Activated T-cell treated with anti-CD3 and anti-CD28 coated beads, Interleukin-2, amount 50 U/mL, for 4 hours (primary cell): ENCODE measurements at places on chromosomes 2 and 18. TPM values are rescaled to one million over a fixed set of nuclear protein-coding genes. Genes with fewer than 3 reads are reported as not detected.

CCDC85A gene
- not detected for total RNA-seq

CCDC141 gene
- 0.74 TPM for total RNA-seq

CRYGC gene
- total RNA-seq: not detected

CHST9 gene
- total RNA-seq: not detected

TUBA4B gene
- total RNA-seq: not detected

PAIP2B gene
- 1.2 TPM for total RNA-seq

CXCR4 gene
- total RNA-seq: 24.0 TPM

DNA sequence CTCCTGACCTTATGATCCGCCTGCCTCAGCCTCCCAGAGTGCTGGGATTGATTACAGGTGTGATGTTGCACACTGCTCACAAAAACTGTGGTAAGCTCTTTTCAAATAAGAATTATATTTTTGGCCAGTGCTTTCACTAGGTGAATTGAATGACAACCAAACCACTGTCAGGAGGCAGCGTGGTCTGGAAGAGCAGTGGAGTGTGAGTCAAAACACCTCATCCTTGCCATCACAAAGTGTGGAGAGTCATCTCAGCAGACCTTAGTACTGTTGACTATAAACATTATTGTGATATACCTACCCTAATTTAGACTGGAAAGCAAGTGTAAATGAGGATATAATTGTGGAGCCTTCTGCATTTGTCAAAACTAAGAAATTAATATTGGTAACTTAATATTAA lies 61.3 kb downstream of the UBE2E3 start:
- no peak for DNase-seq

DNA sequence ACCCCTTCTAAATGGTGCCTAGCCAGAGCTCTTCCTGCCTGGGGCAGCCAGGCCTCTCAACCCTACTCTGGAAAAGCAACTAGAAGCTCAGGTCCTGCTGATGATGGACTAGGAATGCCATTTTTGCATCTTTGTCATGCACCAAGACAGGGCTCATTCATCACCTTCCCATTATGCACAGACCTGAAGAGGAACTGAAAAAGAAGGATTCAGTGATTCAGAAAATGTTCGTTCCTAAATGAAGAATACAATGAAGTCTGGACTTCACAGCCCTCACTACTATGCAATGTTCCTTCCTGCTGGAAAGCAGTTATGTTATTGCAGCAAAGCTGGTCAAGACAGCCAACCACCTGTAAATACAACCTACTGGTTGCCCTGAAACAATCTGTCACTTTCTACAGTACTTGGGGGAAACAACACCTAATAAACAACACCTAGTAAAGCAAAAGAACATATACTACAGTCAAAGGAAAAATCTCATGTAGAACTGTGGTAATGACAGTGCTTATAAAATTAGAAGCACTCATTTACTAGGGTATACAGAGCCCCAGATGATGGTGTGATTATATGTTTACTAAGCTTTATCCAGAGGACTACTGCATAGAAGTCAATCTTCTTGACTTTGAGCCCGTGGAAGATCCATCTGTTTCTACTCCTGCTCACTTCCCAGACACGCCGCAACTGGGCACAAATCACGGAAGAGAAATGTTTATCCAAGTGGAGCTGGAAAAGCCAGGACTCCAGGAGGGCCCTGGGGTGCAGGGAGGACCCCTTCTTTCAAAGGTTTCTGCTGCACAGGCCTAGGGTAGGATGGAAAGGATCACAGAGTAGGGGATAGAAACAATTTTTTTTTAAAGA lies 103.1 kb upstream of the THOC1 start:
- no peak for DNase-seq

GRCh38 chr2:11348209-11348749 lies 3.8 kb upstream of the ROCK2 start:
- DNase-seq: no peak

DNA sequence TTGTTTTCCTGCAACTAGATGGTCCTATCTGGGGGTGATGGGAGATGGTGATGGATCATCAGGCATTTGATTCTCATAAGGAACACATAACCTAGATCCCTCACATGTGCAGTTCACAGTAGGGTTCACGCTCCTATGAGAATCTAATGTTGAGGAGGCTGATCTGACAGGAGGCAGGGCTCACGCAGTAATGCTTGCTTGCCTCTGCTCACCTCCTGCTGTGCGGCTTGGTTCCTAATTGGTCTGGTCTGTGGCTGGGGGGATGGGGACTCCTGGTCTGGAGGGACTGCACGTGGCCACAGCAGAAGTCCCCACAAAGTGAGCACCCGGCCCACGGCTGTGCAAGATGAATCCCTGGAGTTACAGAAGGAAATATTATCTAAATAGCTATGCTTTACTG lies 11.3 kb downstream of the MC5R start:
- DNase-seq: no peak

GRCh38 chr2:172147944-172148650 lies 45.4 kb upstream of the DLX2 start:
- DNase-seq: no peak

GRCh38 chr2:45826884-45827635 lies 175.6 kb downstream of the PRKCE start:
- DNase-seq: no peak

GRCh38 chr2:133641497-133641896 lies 73.2 kb upstream of the NCKAP5 start:
- DNase-seq: no peak

DNA sequence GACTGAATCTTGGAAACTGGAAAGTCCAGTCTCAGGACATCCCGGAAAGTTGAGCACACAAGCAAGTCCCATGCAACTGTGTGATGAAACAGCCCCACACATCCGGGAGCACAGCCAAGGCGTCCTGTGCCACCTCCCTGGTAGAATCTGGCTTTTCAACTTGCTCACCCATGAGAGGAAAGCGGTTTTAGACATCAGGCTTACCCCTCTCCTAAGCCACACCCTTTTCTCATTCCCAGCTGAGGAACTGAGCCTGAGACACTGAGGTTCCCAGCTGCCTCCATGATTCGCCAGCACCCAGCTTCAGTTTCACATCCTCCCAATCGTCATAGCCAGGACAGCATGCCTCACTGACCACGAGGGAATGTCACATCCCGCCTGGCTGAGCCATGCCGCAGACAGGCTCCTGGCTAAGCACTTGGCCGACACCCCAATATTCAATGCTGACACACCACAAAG lies 60.3 kb downstream of the STEAP3 start:
- DNase-seq: no peak

DNA sequence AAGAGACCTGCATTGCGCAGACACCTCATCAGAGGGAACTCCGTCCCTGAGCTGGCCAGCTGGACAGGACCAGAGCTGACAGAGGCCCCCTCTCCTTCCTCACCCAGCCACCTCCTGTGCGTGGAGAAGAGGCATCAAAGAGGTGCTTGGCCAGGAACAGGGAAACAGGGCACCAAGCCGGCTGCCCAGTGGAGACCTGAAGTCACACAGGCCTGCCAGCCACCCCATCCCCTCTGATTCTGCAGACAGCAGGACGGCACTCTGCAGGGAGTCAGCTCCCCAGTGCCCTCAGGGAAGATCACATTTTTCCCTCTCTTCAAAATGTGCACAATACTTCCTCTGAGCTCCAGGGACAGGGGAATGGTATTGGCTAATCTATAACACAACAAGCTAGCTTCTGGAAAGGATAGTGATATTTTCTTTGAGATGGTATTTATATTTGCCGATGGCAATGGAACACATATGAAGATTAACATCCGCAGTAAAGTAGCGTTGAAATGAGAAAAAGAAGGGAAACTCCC lies 30.5 kb downstream of the SLC1A4 start:
- DNase-seq: no peak

GRCh38 chr2:178301649-178302238 lies 107.4 kb downstream of the OSBPL6 start:
- DNase-seq: no peak

DNA sequence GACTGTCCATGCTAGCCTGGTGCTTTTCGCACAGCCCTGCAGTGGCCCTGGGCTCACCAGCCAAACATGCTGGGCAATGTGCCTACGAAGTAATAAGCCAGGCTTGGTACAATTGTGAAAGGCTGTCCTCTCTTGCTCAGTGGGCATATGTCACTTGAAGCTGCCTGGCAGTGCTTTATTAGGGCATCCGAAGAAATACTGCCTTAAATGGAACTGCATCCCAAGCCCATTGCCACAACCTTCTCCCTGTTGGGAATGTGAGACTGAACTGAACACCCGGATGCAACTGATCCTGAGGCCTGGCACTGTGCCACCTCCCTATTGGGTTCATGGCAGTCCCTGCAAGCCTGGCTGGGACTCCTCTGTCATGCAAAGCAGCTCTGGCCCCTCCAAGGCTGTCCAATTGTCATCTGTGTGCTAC lies 15.9 kb downstream of the CAPG start:
- DNase-seq: no peak
